ENCODE measurements at places on chromosomes 16 and 17.

GRCh38 chr17:67194134-67194533 lies 50.9 kb downstream of the HELZ start:
- DNase-seq = no peak

DNA sequence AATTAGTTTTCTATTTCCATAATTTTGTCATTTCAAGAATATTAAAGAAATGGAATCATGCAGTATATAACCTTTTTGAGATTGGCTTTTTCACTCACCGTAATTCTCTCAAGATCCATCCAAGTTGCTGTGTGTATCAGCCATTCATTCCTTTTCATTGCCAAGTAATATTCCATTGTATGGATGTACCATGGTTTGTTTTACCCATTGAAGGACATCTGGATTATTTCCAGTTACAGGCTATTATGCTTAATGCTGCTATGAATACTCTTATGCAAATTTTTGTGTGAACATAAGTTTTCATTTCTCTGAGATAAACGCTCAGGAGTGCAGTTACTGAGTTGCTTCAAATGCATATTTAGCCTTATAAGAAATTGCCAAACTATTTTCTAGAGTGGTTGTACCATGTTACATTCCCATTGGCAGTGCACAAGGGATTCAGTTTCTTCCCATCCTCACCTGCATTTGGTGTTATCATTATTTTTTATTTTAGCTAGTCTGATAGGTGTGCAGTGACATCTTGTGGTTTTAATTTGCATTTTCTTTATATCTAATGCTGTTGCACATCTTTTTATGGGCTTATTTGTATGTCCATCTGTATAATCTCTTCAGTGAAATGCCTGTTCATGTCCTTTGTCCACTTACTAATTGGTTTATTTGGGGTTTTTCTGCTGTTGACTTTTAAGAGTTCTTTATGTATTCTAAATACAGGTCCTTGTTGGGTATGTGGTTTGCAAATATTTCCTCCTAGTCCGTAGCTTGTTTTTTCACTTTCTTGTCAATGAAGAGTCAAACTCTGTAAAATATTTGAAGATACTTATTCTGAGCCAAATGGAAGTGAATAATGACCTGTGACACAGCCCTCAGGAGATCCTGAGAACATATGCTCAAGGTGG lies 32.7 kb downstream of the BMERB1 start:
- DNase-seq = no peak

DNA sequence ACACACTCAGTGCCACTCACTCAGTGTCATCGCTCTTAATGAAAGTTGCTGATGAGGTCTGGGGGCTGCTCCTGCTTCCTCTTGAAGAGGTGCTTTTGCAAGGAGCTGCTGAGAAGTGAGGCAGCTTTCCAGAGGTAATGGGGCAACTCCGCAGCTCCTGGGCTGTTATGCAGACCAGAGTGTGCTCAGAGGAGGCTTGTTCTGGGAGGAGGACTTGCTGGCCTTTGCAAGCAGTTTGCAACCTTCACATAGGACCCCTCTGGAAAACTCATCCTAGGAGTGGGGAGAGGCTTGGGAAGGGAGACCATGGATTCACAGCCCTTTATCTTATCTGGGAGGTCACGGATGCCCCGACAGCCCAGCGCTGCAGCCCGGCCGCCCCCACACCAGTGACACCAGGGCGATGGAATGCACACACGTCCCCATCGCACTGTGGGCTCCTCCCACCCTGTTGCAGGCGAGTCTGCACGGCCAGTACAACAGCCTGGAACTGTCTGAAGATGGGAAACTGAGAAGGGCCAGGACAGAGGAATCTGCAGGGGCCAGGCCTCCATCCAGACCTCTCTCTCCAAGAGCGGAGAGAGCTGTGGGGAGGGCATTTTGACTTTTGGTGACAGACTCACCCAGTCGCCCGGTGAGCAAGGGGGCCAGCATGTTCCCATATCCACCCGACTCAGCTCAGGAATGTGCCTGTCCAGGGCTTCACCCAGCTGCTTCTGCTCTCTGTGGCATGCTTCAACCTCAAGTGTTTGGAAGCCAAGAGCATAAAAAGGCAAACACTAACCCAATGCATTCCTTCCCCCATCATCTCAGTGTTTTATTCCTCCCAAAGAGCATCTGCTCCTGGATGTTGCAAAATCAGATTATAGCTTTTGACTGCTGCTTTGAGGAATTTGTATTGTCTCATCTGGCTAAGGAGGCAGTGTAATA lies 78.6 kb upstream of the ZNF469 start:
- no peak for DNase-seq

GRCh38 chr16:85869785-85870558 lies 29.0 kb upstream of the IRF8 start:
- no peak for DNase-seq

DNA sequence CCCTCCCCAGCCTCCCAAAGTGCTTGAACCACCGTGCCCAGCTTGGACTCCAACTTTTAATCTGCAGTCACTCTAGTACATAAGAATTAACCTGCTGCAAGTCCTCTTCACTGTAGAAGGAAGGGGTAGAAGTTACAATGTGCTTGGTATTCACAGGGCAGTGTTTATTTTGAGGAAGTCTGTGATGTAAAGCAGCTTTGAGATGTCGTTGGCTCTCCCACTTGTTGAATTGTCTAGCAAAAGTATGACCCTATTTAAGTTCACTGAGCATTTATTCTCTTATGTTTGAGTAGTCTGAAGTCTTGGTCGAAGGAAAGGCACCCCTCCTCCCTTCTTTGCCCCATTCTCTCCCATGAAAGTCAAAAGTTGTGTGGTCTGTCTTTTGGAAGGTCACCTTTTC lies 28.2 kb downstream of the SF3B3 start:
- DNase-seq = no peak

GRCh38 chr17:68800751-68801150 lies 154.4 kb downstream of the ABCA8 start:
- DNase-seq = no peak

GRCh38 chr17:60468371-60468770 lies 46.1 kb downstream of the CHCT1 start:
- no peak for DNase-seq

All from CD4-positive, alpha-beta T cell treated with Interleukin-17A for 4 hours (primary cell).